ENCODE measurements at places on chromosomes 3 and 15.

DNA sequence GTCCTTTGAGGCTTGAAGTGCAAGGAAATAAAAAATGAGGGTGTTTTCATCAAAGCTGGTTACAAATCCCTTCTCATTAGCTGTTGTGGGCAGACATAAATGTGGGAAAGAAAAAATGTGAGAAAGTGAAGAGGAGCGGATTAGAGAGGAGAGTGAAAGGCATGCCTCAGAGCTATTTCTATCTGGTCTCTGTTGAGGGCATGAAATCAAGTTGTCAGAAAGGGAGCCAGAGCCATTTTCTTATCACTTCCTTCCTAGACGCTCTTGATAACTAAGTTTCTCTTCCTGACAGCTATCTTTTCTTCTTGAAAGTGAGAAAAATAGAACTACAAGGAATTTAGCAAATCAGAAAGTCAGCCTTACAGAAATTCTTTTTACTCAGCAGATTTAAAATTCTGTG is 20.8 kb upstream of the CAPN3 start:
- no peak for DNase-seq

DNA sequence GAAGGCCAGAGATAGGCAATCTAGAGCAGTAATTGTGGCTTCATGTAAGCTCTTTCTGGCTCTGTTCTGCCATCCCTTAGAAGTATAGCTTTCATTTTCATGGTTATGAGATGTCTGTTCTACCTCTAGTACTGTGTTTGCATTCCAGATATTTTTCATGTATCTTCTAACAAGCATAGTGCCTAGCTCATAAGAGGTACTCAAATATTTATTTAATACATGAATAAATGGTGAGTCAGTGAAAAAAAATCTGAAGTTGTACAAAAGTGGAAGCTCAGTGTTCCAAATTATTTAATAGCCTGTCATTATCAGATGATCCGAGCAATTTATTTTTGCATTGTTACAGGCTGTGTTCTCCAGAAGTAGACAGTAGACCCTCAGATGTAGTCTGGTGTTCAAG is 64.3 kb downstream of the OXSM start:
- DNase-seq = no peak

- no peak for DNase-seq
Measured at GRCh38 chr15:39327005-39327730, 253.7 kb upstream of the THBS1 start.

DNA sequence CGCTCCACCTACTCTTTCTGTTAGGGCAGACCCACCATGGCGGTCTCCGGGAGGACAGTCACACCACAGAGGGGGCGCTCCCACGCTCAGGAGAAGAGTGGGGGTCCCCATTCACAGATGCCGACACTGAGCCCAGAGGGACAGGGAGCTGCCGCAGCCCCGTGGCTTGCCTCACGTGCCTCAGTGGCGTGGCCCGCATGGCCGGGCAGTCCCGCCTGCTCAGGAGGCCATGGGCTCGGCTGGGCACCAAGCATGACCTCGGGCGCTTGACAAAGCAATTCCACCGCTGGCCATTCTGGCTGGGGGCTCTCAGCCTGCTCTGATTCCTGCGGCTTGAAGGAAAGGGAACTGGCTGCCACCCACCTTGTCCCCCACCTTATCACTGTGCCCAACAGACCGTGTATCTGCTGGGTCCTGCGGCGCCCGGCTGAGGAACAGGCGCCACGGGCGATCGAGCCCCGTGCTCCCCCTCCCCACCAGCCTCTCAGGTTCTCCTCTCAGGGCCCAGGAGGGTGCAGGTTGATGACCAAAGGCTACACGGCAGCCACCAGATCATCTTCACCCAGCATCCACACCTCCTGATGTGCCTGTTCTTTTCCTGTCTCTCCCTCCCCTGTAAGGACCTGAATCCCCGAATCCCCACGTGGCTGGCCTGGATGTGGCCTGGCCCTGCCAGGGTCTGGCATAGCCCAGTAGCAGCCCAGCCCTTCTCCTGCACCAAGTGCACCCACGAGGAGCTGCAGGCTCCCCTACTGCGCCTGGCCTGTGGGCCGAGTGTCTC is 20.7 kb downstream of the CYFIP1 start:
- DNase-seq = no peak

DNA sequence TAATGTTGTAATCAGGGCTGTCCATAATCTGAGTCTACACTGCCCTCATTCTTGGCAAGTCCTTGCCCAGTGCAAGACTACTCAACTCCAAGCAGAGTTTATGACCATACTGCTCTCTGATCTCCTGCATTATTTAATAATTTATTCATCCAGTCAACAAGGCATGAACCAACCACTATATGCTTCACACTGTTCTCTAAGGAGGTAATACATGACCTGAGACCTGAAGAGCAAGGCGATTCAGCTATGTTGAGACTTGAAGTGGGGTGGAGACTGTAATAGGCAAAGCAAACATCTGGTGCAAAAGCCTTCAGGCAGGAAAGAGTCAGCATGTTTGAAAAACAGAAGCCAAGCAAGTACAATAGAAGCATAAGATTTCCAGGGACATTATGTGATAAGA is 1362.8 kb downstream of the ROBO2 start:
- no peak for DNase-seq

- no peak for DNase-seq
Measured at GRCh38 chr3:25427155-25427554, 908 bp upstream of the RARB start.

DNA sequence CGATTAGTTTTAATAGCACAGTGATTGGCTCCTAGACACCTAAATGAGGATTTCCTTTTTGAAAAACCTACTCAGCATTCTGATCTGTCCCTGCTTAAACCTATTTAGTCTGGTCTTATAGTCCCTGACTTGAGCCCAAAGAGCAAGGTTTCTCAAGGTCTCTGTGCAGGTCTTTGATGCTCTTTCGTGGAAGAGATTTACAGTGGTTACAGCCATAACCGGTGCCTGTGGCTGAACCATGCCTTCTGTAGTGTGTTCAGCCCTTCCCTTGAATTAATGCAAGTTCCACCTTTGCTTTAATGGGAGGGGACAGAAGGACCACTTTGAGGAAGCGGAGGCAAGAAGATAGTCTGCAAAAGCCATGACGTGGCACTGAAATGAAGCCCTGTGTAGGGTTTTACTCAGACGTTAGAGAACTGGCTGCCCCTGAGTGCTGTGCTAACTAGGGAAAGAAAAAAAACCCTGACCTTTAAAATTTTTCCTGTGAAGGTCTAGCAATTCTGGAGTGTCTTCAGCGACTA is 43.0 kb downstream of the ZBTB38 start:
- DNase-seq = no peak

DNA sequence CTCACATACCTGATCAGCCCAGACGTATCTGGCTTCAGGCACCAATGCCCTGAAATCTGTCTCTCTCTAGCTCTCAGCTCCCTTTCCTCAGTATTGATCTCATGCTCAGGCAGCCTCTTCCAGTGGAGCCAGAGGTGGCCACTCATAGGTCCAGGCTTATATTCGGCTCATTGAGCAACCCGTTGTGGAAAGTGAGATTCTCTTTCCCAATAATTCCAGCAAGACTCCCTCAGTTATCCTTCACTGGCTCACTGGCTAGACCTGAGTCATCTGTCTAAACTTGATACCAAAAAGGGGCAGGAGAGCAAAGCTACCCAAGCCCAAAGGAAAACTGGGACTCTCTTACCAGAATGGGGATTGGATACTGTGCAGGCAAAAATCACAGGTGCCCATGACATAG is 33.4 kb upstream of the FRMD4B start:
- no peak for DNase-seq

DNA sequence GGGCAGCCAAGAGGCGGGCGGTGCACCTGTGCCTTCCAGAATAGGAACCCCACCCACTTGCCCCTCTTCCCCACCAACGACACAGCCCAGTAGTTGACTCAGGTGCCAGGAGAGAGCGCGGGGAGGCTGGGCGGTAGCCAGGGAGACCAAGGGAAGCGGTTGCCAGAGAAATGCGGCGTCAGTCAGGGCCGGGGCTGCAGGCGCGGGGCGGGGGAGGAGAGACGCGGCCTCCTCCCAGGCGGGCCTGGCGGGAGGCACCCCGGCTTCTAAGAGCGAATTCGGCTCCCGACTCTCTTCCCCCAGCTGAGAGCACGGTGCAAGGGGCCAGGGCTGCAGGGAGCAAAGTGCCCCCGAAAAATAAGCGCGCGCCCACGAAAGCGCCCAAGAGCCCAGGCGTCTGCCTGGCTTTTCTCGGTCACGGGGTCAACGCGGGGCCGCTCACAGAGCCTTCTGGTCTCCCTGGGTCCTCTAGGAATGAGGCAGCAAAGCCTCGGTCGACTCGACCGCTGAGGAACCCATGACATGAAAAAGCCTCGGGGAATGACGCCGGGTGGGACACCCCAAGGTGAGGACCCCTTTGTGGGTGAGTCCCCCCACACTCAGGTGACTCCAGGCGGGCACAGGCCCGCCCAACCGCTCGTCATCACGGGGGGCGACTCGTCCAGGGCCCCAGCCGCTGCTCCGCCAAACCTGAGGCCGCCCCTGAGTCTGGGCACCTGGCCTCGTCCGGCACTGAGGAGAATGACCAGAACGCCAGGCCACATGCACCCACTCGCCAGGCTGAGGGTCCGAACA is 716 bp downstream of the CPEB1 start:
- DNase-seq = no peak

GRCh38 chr3:135490219-135490915 is 475.2 kb upstream of the PPP2R3A start:
- DNase-seq = no peak

DNA sequence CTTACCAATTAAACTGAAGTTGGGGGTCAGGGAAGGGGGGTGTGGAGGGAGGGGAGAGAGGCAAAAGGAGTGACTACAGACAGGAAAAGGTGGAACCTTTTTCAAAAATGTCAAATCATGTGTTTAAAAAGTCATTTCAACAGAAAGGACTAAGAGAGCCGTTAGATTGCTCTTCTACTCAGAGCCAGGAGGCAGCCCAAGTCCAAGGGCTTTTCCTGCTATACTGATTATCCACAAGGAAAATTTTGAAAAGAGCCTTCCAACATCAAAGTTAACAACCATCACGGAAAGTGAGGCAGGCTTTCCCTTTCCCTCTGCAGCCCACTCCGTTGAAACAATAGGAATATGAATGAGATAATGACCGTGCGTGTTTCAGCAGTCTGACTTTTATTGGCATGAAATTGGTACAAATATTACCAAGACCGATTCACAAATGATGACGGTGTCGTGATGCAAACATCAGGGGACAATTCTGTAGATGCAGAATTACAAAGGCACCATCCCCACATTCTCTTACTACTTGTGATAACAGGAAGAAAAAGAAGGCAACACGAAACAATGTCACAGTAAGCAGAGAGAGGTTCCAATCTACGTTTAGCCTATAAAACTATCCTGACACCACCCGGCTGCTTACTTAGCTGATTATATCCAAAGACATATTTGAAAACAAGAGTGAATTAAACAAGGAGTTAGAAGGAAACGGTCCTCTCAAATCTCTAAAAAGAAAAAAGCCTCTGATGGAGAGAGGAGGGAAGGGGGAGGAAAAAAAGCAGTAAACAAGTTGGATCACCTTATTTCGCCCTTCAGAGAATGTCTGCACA is 453.7 kb downstream of the FOXP1 start:
- DNase-seq = no peak

- no peak for DNase-seq
Measured at GRCh38 chr15:38662033-38662802, 97.6 kb upstream of the RASGRP1 start.

DNA sequence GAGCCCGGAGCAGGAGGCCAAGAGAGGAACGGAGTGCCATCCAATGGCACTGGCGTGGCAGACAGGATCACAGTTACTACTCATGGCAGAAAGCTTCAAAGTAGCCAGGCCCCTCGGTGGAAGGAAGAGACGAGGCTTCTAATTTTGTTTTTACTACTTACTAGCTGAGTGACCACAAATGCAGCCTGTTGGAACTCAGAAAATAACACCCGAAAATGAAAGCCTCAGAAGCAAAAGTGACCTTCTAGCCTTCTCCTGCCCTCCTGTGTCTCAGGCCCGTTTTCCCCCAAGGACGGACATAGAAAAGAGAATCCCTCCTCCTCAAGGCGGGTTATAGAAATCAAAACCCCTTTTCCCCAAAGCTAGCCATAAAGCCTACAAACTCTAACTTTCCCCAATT is 9.9 kb upstream of the STRA6 start:
- no peak for DNase-seq

DNA sequence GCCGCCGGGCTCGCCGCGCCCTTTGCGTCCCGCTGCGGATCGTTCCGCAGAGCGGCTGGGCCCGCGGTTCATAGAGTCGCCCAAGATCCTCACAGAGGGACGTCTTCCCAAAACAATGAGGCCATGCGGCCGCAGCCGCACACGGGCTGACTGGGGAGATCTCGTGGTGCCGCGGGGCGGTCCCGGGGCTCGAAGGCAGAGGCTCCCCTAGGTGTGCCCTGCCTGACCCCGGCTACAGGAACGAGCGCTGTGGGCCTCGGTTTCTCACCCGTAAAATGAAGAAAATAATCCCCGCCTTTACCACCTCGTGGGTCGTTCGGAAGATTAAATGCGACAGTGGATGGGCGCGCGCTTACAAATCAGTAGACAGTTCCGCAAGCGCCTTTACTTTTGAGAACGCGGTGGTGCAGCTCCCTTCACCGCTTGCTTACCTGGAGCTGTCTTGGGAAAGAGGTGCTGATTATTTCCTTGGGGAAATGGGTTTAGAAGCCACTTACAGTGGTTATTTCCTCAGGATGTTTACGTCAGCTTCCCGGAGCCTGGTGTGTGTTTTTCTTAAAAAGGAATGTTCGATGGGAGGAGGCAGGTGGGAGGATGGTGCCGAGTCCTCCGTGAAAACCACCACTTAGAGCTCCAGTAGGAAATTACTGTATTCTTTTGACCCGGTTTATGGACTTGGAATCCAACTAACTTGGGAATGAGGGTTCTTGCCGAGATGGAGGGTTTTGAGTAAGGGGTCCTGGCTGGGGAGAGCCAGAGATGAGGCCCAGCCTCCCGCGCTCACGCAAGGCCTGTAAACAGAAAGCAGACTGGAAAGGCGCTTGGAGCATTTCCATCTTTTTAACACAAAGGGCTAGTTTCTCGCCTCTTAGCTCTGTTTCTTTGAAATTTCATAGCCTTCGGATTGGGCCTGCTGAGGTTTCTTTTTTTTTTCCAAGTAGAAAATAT is 1.9 kb upstream of the MEX3B start:
- DNase-seq = no peak

- no peak for DNase-seq
Measured at GRCh38 chr15:40850576-40851112, 6.8 kb downstream of the SPINT1 start.

- DNase-seq = no peak
Measured at GRCh38 chr3:190074817-190075216, 45.9 kb downstream of the P3H2 start.

DNA sequence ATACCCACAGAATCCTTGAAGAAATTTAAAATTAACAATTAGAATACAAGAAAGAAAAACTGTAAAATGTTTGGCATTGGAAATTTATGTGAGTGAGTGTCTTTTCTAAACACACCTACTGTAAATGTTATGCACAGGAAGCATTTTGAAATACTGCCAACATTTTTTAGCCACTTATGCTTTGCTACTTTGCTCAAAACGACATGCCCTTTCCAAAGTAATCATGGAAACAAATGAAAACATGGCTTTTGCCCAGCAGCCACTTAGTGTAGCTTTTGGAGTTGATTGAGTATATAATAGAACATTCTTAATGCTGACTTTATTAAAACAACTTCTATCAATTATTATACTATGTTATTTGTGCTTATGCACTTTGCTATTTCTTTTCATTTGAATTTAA is 823.0 kb downstream of the CADM2 start:
- DNase-seq = no peak

GRCh38 chr15:98537516-98538060 is 110.8 kb upstream of the IGF1R start:
- DNase-seq = no peak
